ENCODE measurements at places on chromosomes 7 and 10.

GRCh38 chr7:150356265-150356897, 12.2 kb upstream of the REPIN1 start:
- peak; percentile 63 for DNase-seq

- DNase-seq, result no peak
Measured at GRCh38 chr10:89981891-89982290, 280.5 kb downstream of the KIF20B start.

GRCh38 chr10:96222441-96222840, 48.9 kb downstream of the BLNK start:
- no peak for DNase-seq

DNA sequence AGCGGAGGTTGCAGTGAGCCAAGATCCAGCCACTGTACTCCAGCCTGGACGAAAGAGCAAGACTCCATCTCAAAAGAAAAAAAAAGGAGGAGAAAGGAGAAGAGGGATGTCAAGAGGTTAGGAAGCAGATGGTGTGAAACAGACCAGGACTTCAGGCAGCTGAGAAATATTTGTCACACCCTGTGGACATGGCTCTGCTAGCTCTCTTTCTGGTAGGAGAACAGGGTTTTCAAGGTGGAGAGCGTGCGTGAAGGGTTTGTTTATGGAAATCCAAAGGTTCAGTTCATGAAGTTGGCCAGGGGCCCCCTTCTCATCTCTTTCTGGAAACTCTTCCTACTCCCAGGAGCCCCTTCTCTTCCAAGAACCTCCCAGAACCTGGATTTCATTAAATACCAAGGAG, 110.8 kb upstream of the GALNT17 start:
- DNase-seq, result no peak

GRCh38 chr7:5492020-5492635, 68.5 kb upstream of the TNRC18 start:
- DNase-seq, result no peak

GRCh38 chr7:86600506-86601290, 43.0 kb upstream of the GRM3 start:
- DNase-seq, result no peak

- DNase-seq, result no peak
Measured at GRCh38 chr10:124238367-124238766, 145.0 kb upstream of the CHST15 start.

GRCh38 chr7:7772397-7772821, 54.0 kb upstream of the RPA3 start:
- DNase-seq, result peak; percentile 19

- DNase-seq, result no peak
Measured at GRCh38 chr7:8638076-8638475, 204.7 kb downstream of the NXPH1 start.

GRCh38 chr7:131235489-131236317, 92.0 kb upstream of the MKLN1 start:
- peak; percentile 68 for DNase-seq

- DNase-seq, result no peak
Measured at GRCh38 chr10:88657901-88658300, 6.3 kb upstream of the LIPF start.

- no peak for DNase-seq
Measured at GRCh38 chr7:36037121-36037662, 115.9 kb upstream of the EEPD1 start.

DNA sequence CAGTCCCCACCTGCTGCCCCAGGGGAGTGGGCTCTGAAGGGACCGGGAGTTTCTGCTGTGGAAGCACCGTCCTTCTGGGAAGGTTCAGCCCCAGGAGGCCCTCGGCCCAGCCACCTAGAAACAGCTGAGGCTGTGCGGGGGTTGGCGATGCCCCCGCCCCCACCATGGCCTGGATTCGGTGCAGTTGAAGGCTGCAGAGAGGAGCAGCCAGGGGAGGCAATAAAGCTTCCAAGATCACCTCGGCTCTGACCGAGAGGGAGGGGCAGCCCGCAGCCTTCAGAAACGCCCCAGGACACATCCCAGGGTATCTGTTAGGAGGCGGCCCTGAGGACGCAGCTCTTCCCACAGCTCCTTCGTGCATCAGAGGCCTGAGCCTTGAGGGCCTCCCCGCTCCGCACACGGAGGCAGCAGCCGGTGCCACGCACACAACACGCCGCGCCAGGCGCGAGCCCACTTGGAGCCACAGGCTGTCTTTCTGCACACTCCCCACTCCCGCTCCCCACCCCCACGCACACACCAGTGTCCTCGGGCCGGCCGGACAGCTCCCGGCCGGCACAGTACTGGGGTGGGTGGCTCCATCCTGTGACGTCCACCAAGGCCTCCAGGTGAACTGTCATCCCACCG, 1.6 kb downstream of the KNDC1 start:
- no peak for DNase-seq

- DNase-seq, result no peak
Measured at GRCh38 chr7:468681-469562, 50.7 kb downstream of the PDGFA start.

DNA sequence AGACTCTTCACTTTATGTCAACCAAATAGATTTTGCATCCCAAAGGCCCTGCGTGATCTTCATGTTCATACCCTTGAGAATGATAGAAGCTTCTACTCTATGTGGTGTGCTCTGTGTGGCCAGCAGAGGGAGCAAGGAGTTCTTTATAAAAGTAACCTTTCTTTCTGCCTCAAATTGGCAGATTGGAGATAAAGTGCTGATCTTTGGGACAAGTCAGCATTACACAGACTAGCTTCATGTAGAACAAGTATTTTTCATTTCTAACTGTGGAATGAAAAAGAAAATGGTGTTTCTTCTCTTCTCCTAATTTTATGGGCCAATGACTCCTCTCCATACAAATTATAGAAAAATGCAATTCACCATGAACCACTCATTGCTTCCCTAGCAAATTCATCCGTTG, 1214.1 kb downstream of the SORCS1 start:
- no peak for DNase-seq

DNA sequence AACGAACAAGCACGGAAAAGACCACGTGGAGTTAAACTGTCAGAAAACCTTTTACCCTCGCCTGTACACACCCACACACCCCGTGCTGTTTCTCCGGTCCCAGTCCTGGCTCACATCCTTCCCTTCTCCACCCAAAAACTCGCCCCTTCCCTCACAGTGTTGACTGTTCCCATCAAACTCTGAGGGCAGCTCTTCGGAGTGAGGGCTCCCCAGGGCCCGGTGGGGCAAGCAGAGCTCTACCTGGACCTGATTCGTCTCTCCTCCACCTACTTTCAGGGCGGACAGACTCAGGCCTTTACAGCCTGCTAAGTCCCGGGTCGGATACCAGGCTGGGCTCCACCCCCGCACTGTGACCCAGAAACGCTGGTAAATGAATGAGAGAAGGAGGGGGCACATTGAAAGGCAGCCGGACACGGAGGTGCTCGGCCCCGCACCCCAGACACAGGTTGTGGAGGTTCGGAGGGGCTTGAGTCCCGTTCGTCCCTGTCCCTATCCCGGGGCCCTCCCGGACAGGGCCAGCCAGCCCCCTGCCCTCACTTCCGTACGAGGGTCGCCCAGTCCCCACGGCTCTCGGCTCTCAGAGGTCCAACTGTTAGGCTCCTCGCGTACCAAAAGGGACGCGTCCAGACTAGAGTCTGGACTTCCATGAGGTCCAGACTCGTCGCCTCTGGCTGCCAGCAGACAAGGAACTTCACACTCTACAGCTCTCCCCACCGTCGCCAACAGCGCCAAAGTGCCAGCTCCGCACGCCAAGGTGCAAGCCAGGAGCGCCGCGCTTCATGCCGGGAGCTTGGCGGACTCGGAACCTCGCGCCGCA, 31.7 kb upstream of the ASL start:
- DNase-seq, result peak; percentile 2

DNA sequence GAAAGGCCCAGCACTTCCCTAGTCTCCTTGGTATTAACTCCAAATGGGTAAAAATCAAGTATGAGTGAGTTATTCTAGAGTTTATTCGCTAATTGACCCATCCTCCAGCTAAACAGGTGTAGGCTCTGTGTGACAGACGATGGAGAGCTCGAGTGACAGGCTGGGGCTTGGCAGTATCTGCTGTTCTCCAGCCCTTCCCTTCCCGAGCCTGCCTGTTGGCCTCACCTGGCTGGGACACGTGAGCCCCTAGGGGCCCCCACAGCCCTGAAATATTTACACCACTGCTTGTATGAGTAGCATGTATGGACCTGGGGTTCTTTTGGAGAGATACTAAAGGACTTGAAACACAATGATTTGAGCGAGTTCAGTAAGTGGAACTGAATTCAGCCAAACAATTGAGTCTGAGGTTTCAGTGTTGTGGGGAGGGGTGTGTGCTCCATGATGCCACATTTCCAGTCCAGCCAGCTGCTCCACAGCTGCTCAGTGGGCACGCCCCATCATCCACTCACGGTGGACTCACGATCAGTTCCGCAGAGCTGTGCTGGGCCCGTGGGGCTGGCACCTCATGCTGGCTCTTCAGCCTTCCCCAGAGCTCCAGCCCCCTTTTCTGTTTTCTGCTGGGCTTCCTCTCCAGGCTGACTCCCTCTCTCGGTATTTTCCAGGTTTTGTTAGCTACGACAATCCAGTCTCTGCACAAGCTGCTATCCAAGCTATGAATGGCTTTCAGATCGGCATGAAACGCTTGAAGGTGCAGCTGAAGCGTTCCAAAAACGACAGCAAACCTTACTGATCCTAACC, 283.0 kb downstream of the USP6NL start:
- no peak for DNase-seq

GRCh38 chr7:99386584-99387238, 12.2 kb downstream of the ARPC1B start:
- DNase-seq, result no peak
